Testis (tissue), 5 donors: ENCODE measurements at places on chromosomes 5 and 9. TPM values are rescaled to one million over a fixed set of nuclear protein-coding genes. Genes with fewer than 3 reads are reported as not detected.

The ANKRD20A1 gene
- 56.7 TPM for total RNA-seq

The EGFL7 gene
- 101 TPM for total RNA-seq

The SLC34A1 gene
- 0.19 TPM for total RNA-seq

The TMEFF1 gene
- total RNA-seq: 8.7 TPM

The FBP2 gene
- total RNA-seq: 0.74 TPM

The TNC gene
- total RNA-seq: 3.5 TPM

The RFESD gene
- 11.8 TPM for total RNA-seq

The EQTN gene
- total RNA-seq: 10.5 TPM

The TIMD4 gene
- total RNA-seq: 34.4 TPM

The GPX8 gene
- 8.2 TPM for total RNA-seq

The PCDHGA3 gene
- 19.3 TPM for total RNA-seq

The HK3 gene
- 6.4 TPM for total RNA-seq

The GADD45G gene
- total RNA-seq: 72.8 TPM

The KIF4B gene
- total RNA-seq: 3.0 TPM

The EGR1 gene
- total RNA-seq: 8.7 TPM

The PCDHGB5 gene
- total RNA-seq: 36.4 TPM

The GZMA gene
- 0.37 TPM for total RNA-seq

The ANKRD18A gene
- total RNA-seq: 80.2 TPM

The MYMK gene
- not detected for total RNA-seq

The ADRB2 gene
- 0.79 TPM for total RNA-seq
